Activated naive CD4-positive, alpha-beta T cell treated with anti-CD3 and anti-CD28 coated beads, Interleukin-2, amount 10 ng/mL, durations not matched to agents 7 days and 5 days (primary cell): ENCODE measurements at places on chromosomes 1 and 21.

DNA sequence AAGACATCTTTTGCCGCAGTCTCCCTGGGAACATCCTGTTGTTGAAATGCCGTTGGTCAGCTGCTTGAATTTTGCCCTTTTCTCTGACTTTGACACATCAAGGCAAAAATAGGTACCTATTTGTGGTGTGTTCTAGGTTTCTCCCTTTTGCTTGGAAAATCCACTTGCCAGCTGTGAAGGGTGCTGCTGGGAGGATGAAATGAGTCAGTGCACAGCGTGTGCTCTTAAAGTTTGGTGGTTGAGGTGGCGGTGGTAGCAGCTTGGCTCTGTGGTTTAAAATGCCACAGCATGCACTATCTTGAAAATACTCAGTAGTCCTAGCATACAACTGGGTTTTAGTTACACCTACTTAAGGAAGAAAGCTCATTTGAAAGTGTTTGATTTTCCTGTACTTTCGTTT, 183.8 kb downstream of the DHRS3 start:
- DNase-seq, result peak; percentile 82

DNA sequence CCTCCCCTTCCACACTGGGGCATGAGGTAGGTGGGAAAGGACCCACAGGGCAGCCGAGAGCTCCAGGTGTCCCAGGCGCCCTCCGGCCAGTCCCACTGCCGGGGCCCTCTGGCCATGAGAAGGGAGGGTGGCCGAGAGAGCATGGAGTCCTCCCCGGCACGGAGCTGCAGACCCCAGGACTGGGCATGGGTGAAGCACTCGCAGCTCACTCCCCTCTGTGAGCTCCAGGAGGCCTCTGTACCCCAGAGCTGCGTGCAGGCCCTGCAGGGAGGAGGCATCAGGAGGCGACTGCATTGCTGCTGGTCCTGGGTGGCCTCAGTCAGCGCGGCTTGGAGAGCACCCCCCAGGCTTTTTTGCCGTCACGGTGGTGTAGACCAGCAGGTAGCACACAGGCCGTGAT, 80.1 kb upstream of the TTC34 start:
- DNase-seq, result no peak

DNA sequence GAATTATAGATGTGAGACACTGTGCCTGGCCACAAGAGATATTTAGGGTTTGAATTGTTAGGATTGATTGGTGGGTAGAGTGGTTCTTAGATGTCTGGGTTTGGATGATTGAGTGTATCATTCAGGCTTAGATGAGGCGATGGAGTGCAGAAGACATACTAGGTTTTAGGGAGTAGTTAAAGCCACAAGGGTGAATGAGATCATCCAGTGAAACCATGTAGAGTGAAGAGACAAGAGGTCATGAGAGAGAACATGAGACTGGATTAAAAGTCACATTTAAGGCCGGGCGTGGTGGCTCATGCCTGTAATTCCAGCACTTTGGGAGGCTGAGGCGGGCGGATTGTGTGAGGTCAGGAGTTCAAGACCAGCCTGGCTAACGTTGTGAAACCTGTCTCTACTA, 37.2 kb downstream of the ZFYVE9 start:
- no peak for DNase-seq

- peak; percentile 60 for DNase-seq
Measured at GRCh38 chr1:165129568-165130164, 226.8 kb downstream of the LMX1A start.

DNA sequence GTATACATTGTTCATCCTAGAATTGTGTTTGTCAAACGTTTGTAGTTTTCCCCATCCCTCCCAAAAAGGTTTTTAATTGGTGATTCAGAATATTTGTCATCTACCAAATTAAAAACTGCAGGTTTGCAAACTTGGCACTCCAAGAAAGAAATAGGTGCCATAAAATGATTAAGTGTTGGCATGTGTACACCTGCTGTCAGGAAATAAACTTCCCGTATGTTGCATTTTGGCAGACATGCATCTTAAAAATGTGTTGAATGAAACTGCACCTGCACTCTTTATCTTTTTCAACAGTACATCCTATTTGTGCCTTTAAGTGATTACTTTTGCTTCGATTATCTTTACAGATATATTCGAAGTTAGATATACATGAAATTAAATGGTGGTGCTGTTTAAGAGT, 7.3 kb downstream of the B3GALT2 start:
- DNase-seq, result no peak

DNA sequence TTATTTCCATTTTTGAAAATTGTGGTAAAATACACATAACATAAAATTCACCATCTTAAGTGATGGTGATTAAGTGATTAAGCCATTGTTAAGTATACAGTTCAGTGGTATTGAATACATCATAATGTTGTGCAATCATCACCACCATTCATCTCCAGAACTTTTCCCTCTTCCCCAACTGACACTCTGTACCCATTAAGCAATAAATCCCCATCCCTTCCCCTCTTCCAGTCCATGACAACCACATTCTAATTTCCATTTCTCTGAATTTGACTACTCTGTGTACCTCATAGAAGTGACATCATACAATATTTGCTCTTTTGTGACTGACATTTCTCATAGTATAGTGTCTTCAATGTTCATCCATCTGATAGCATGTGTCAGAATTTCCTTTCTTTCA, 124.8 kb downstream of the DISC1 start:
- DNase-seq, result no peak

GRCh38 chr21:27678511-27678910, 711.6 kb upstream of the ADAMTS5 start:
- DNase-seq, result no peak

GRCh38 chr1:190320952-190321351, 156.7 kb downstream of the BRINP3 start:
- DNase-seq, result no peak

GRCh38 chr21:30620080-30620479, 347 bp upstream of the KRTAP20-4 start:
- no peak for DNase-seq

GRCh38 chr1:220775240-220775853, 11.4 kb upstream of the MTARC1 start:
- DNase-seq, result peak; percentile 49

GRCh38 chr1:185314411-185314810, 2.6 kb downstream of the IVNS1ABP start:
- no peak for DNase-seq

DNA sequence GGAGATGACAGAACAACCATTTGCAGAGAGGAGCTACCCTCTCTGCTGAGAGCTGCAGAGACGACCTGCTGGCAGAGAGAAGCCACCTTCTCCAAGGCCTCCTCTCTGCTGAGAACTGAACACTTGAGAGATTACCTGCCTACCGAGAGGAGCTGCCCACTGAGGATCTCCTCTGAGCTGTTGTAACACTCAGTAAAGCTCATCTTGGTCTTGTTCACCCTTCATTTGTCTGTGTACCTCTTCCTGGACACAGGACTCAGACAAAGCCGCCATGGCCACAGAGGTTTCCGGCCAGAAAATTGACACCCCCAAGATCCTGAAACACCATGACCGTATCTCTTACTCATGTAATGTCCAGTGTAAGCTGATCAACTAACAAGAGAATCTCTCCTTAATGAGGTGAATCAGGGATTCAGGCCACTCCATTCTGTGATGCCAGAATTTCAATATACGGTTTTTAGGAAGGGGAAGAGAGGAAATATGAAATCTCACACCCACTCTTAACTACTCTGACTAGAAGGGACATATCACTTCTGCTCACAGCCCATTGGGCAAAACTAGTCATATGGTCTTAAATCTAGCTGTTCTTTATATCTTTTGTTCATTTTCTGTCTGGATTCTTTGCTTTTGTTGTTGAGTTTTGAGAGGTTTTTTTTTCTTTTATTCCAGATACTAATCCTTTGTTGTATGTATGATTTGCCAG, 83.8 kb downstream of the RHOU start:
- DNase-seq, result no peak

DNA sequence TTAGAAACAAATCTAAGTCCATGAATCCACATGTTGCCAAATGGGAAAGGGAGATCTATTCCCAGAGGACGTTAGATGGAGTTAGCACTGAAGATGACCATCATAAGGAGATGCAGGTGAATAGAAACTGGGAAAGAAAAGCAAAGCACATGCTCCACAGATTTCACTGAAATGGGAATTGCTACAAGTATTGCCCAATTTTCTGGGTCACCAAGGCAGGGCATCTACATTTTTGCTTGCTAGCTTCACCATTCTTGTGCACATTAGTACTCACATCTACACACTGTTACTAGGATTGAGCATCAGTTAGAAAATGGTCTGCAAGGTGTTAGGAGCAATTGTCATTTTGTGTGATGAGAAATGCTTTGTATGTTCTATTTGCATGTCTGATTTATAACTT, 99.1 kb downstream of the JAK1 start:
- no peak for DNase-seq

GRCh38 chr1:29324771-29325351, 88.5 kb downstream of the PTPRU start:
- no peak for DNase-seq

DNA sequence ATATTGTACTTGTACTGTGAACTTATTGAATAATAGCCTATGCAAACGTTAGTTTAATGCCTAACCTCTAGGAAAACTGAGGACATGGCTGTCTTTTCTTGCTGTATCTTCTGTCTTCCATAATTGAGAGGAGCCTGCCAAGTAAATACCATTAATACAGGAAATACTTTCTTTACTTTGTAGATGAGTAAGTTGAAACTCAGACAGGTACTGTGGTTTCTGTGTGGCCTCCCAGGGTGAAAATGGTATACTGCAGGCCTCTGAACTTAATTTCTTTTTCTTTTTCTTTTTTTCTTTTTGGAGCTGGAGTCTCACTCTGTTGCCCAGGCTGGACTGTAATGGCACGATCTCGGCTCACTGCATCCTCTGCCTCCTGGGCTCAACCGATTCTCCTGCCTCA, 208.8 kb upstream of the ADGRL4 start:
- DNase-seq, result no peak

GRCh38 chr1:11182884-11183283, 6.3 kb upstream of the ANGPTL7 start:
- no peak for DNase-seq

DNA sequence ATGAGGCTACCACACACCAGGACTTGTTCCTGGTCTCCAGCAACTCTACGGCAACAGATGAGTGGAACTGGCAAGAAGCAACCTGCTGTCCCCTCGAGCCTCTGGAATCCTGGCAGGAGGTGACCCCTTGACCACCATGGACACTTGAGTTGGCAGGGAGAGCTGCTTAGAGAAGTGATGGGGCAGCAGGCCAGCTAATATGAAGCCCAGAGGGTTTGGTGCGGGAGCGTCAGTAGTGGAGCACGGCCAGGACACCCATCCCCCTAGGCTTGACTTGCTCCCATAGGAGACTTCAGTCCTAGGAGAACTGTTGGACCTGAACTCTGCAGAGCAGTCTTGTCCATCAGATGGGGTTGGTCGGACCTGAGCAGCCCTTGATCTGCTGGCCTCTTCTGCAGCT, 56.5 kb downstream of the CTH start:
- no peak for DNase-seq

DNA sequence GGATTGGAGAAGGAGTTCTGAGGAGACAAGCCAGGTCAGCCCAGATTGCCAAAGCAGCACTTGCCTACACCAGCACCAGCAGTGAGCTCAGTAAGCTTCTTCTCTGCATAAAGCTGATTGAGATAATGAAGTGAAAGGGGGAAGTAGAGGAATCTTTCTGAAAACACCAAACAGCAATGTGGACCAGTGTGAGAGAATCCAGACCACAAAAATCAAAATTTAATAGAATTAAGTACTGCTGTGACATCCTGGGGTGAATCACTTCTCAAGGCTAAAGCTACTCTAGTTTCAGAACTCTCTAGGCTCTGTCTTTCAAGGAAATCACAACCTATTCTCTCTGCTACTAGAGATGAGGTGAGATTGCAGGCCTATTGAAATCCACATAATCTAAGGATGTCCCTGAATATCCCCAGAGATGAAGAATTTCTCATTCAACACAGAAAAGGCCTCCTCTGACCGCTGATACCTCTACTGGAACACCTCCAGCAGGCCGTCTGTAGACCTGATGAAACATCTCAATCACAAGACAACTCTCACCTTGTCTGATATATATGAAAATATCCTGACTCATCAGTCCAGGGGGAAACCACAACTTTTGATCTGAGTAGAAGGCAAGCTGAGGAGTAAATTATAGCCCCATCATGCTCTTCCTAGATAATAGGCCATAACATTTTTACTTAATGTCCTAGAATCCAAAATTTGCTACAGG, at the start of gene FCRL4:
TSS of gene FCRL4 (minus strand) at position 127 of the 709 bp plus-strand sequence. CDS start 141 bp downstream, outside the sequence.
- DNase-seq, result no peak

DNA sequence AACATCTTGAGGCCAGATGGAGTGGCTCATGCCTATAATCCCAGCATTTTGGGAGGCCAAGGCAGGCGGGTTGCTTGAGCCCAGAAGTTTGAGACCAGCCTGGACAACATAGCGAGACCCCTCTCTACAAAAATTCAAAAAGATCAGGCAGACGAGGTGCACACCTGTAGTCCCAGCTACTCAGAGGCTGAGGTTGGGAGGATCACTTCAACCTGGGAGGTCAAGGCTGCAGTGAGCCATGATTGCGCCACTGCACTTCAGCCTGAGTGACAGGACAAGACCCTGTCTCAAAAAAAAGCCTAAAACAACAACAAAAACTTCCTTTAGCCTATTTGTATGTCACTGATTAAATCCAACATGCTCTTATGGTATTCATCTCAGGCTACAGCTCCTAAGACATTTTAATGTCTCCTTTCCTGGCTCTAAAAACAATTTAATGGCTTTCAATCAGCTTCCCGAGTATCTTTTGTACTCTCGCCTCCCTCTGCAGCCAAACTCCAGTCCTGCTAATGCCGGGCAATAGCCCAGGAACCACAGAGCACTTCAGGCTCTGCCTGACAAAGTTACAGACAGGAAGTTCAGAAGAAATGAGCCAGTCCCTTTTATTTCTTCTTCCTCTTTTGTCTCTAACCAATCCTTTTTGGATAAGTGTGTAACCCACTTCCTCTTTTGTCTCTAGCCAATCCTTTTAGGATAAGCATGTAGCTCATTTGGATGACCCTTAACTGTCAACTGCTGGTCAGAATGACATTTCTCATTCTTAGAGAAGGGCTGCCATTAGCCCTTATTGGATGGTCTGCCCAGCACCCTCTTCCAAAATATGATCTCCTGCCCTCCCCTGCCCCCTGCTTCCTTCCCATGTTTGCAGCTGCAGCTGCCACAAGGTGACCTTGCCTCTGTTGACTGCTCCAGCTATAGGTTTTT, 6.6 kb upstream of the DOP1B start:
- no peak for DNase-seq

- DNase-seq, result no peak
Measured at GRCh38 chr1:194322751-194323150, 1136.3 kb upstream of the B3GALT2 start.

- no peak for DNase-seq
Measured at GRCh38 chr1:52153010-52153409, 11.1 kb downstream of the ZFYVE9 start.

GRCh38 chr1:17511188-17511587, 28.3 kb upstream of the ARHGEF10L start:
- DNase-seq, result no peak

GRCh38 chr1:194570476-194570875, 1384.1 kb upstream of the B3GALT2 start:
- DNase-seq, result no peak

- DNase-seq, result no peak
Measured at GRCh38 chr1:211928290-211928801, 97.8 kb upstream of the LPGAT1 start.
